ENCODE measurements at places on chromosomes 5 and 9. TPM values are rescaled to one million over a fixed set of nuclear protein-coding genes. Genes with fewer than 3 reads are reported as not detected.

- no peak overlapping the region for H3K27ac ChIP-seq
- no peak for DNase-seq
- H3K27me3 ChIP-seq: no peaks in the 10 kb centered on the region
- H3K36me3 ChIP-seq: no peaks in the 10 kb centered on the region
- no peaks in the 10 kb centered on the region for H3K4me1 ChIP-seq
- no peak overlapping the region for H3K4me3 ChIP-seq
Measured at GRCh38 chr5:58341476-58341875, 118.4 kb downstream of the PLK2 start.

GRCh38 chr9:101226161-101226560 is 158.6 kb downstream of the BAAT start:
- H3K27me3 ChIP-seq: no peaks in the 10 kb centered on the region
- no peaks in the 10 kb centered on the region for H3K36me3 ChIP-seq
- H3K4me3 ChIP-seq: no peak overlapping the region
- no peak for DNase-seq
- no peaks in the 10 kb centered on the region for H3K4me1 ChIP-seq

DNA sequence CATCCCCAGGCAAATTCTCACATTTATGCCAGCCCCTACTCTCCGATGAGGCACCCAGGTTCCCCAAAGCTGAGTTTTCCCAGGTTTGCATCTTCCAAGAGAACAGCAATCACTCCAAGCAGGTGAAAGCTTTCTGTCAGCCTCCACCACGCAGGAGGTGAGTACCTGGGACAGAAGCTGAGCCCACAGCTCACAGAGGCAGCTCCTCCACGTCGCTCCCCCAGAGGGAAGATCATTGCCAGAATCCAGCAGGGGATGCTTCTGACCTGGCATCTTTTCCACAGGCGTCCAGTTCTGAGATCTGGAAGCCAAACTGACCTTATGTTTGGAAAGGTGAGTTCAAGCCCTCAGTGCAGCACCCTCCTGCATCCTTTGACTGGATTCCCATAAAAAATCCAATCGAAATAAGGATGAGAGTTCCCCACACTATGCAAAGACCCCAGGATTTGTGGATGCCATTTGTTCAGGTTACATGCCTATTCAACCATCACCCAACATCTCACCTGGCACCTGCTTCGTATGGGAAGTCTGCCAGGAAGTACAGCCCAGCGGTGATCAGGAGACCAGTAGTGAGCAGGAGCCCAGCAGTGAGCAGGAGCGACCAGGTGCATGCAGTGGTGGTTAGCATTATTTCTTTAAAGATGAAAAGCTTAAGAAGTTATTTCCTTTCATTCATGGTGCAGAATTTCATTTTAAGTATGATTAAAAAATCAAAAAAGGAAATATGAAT is 47.4 kb upstream of the OLFM1 start:
- H3K4me1 ChIP-seq: no peaks in the 10 kb centered on the region
- no peaks in the 10 kb centered on the region for H3K36me3 ChIP-seq
- H3K27me3 ChIP-seq: no peaks in the 10 kb centered on the region
- no peak overlapping the region for H3K27ac ChIP-seq
- no peak for DNase-seq

- no peaks in the 10 kb centered on the region for H3K4me1 ChIP-seq
- no peak overlapping the region for H3K4me3 ChIP-seq
- H3K27ac ChIP-seq: no peak overlapping the region
- no peak for DNase-seq
Measured at GRCh38 chr5:58279259-58279658, 180.6 kb downstream of the PLK2 start.

DNA sequence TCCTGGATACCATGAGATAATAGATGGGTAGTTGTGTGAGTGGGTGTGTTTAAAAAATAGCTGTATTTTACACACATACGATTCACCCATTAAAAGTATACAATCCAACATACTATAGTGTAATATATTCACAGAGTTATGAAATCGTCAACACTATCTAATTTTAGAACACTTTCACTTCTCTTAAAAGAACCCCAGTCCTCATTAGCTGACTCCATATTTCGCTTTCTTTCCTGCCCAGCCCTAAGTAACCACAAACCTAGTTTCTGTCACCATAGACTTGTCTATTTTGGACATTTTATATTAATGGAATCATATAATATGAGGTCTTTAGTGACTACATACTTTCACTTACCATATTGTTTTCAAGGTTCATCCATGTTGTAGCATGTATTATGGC is 63.8 kb upstream of the S1PR3 start:
- H3K27me3 ChIP-seq: no peaks in the 10 kb centered on the region
- no peak for DNase-seq
- H3K27ac ChIP-seq: no peak overlapping the region
- H3K4me1 ChIP-seq: peaks cover 13% of the 10 kb centered on the region
- H3K36me3 ChIP-seq: no peaks in the 10 kb centered on the region

DNA sequence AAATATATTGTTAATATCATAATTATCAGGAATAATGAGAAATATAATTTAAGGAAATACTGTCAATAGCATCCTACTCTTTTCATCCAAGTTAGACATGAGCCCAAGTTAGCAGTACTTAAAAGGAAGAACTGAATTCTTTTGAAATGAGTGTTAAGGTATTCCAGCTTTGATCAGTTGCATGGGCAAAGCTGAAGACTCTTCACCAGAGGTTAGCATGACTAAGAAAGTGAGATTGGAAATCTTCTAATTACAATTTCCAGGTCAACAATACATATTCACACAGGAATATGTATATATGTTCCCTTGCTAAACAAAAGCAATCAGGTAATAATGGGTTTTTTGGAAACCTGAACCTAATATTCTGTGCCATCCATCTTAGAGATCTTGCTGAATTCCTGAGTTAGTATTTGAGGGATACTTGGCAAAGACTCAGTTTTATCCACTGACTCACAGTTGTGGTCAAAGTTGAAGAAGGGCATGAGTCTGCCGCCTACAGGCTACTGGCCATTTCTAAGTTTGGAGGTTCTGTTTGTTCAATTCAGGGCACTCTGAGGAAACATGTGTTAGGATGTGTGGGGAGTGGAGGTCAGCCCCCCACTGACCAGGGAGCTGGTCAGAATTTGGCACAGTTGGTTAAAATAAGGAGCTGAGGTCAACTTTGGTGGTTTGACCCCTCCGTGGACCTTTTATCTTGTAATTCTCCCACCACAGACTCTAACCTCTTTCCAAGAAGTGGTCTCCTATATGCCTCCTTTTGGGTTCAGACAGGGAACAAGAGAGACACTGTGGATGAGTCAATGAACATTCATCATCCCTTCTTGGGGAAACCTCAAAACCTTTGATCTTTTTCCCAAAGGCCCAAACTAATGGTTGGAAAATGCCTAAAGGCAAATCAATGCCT is 118.3 kb downstream of the PIK3R1 start:
- H3K27me3 ChIP-seq: no peaks in the 10 kb centered on the region
- no peaks in the 10 kb centered on the region for H3K36me3 ChIP-seq
- no peaks in the 10 kb centered on the region for H3K4me1 ChIP-seq
- DNase-seq: no peak
- no peak overlapping the region for H3K4me3 ChIP-seq
- no peak overlapping the region for H3K27ac ChIP-seq

GRCh38 chr5:14102666-14103065 is 40.5 kb upstream of the TRIO start:
- H3K4me1 ChIP-seq: no peaks in the 10 kb centered on the region
- H3K36me3 ChIP-seq: no peaks in the 10 kb centered on the region
- no peak for DNase-seq
- no peak overlapping the region for H3K4me3 ChIP-seq
- H3K27ac ChIP-seq: no peak overlapping the region

ITGA2 gene
- polyA plus RNA-seq: 0.30 TPM

DNA sequence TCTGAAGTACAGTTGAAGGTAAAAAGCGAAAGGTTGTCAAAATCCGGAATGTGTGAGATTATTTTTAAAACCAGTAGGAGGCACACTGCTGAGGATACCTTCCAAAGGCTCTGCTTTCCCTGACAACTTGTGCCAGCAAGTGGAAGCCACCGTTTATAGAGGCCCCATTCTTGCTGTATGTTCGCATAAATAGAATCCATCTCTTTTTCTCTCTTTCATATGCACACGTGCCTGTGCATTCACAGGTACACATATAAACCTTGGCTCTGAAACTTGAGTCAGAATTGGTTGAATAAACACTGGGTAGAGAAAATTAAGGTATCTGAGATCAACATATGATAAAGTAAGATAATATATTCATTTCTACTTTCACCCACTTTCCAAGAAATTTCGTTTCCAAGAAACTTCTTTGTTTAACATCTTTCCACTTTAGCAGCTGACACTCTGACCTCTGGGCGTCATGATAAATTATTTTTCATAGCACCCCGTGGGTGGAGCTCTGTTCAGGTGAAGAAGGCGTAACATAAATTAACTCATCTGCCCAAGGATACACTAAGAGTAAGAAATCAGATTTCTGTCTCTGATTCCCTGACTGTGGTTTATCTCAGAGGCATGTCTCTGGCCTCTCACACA is 63.7 kb upstream of the RICTOR start:
- H3K4me3 ChIP-seq: no peak overlapping the region
- no peaks in the 10 kb centered on the region for H3K27me3 ChIP-seq
- H3K4me1 ChIP-seq: peaks cover 49% of the 10 kb centered on the region
- peaks cover 79% of the 10 kb centered on the region for H3K36me3 ChIP-seq

TMEM174 gene
- not detected for polyA plus RNA-seq

DNA sequence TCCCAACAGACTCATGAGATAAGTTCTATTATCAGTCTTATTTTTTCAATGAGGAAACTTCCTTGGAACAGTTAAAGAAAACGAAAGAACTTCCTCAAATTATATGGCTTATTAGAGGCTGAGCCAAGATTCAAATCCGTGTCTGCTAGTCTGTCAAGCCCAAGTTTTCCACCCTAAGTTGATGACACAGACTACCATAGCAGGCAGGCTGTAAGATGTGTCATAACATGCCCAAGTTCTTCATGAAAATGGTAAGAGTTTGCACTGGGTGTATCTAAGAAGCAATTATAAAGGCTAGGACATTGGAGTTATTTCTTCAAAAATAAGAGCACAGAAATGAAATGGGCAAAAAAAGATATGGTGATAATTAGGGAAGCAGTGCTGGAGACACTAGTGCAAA is 634.5 kb downstream of the BRINP1 start:
- no peak overlapping the region for H3K4me3 ChIP-seq
- H3K4me1 ChIP-seq: no peaks in the 10 kb centered on the region
- H3K27me3 ChIP-seq: no peaks in the 10 kb centered on the region
- H3K36me3 ChIP-seq: no peaks in the 10 kb centered on the region
- H3K27ac ChIP-seq: no peak overlapping the region

- H3K4me1 ChIP-seq: no peaks in the 10 kb centered on the region
- no peaks in the 10 kb centered on the region for H3K36me3 ChIP-seq
- no peak overlapping the region for H3K27ac ChIP-seq
- no peak for DNase-seq
- no peak overlapping the region for H3K4me3 ChIP-seq
Measured at GRCh38 chr9:123485216-123485615, 129.2 kb downstream of the CRB2 start.

DNA sequence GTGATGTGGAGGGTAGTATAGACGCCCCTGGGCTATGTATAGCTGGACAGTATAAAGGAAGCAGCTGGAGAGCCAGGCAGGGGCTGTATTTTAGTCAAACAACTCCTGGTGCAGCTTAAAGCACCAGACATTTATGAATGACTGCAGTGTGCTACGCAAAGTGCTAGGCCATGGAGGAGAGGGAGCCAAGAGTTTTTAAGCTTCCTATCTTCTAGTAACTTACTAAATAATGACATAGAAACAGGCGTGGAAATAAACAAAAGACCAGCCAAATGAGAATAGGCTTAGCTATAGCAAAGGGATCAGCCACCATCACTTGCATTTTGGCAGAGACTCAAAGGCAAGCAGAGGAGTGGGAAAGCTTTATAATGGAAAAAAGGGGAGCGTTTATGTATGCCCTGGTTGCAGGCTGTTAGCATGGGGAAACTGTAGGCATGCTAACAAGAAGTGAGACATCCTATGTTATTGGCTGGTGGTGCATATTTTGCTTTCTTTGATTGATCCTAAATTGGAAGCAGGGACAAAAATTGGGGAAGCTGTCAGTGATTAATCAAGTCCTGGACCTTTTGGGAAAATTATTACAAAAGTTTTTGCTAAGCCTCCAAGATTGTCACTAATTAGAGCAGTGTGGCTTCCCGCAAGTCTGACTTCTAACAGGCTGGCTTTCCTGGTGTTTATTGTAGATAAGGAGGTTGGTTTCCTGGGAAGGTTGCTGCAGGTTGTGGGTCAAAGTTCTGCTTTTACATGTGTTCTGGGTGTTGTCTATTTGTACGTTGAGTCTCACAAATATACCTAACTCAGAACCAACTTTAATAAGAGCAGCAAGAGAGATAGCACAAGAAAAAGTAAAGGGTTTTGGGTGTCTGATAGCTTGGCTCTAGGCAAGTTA is 46.6 kb downstream of the RAB3C start:
- H3K4me3 ChIP-seq: no peak overlapping the region
- H3K36me3 ChIP-seq: no peaks in the 10 kb centered on the region
- no peak for DNase-seq
- no peaks in the 10 kb centered on the region for H3K27me3 ChIP-seq
- no peaks in the 10 kb centered on the region for H3K4me1 ChIP-seq
- H3K27ac ChIP-seq: no peak overlapping the region

JAKMIP2 gene
- 1.7 TPM for polyA plus RNA-seq

PTPN3 gene
- polyA plus RNA-seq: not detected

GRCh38 chr5:14595189-14595588 is 13.6 kb downstream of the OTULINL start:
- H3K4me1 ChIP-seq: peaks cover 86% of the 10 kb centered on the region
- no peaks in the 10 kb centered on the region for H3K27me3 ChIP-seq
- DNase-seq: peak; percentile 49
- H3K36me3 ChIP-seq: no peaks in the 10 kb centered on the region
- H3K4me3 ChIP-seq: peak overlapping the region; percentile 34

Data from CD4-positive, alpha-beta memory T cell (primary cell).